ENCODE measurements at places on chromosomes 1 and 21.

- no peak for DNase-seq
Observed at GRCh38 chr1:207619871-207620542, 24.9 kb upstream of the CR1L start.

- DNase-seq = no peak
Observed at GRCh38 chr1:180234369-180235076, 4.5 kb downstream of the LHX4 start.

- DNase-seq = no peak
Observed at GRCh38 chr1:227929751-227930472, 17.8 kb downstream of the WNT9A start.

DNA sequence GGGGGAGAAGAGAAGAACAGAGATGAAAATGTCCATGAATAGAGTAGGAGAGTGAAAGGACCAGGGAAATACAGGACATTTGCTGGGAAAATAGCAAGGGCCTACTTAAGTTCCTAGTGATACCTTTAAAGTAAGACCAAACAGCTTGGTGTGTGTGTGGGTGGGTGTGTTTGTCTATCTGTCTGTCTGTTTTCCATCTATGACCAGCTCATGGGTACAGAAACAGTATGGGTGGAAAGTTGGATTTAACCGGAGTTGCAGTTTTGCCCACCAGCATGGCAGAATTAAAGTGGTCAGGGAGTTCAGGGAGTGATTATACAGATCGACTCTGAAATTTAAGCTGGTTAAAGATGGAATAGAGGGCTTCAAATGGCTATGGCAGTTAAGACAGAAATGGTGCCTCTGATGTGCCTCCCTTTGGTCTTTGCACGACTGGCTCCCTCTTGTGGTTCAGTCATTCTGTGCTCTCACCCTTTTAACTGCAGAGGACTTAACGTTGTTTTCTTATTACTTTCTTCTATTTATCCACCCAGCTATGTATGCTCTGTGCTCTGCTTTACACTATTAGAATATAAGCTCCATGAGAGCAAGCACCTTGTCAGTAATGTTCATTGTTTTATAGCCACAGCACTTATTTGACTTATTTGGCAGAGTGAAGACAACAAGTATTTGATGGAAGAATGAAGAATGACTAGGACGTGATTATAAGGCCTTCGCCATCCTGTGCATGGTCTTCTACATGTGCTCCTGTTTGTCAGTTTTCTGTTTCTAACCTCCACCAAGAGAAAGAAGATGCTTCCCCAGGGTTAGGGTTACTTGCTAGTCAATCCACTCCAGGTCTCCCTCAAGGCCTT lies 72.7 kb upstream of the AK4 start:
- peak; percentile 72 for DNase-seq

DNA sequence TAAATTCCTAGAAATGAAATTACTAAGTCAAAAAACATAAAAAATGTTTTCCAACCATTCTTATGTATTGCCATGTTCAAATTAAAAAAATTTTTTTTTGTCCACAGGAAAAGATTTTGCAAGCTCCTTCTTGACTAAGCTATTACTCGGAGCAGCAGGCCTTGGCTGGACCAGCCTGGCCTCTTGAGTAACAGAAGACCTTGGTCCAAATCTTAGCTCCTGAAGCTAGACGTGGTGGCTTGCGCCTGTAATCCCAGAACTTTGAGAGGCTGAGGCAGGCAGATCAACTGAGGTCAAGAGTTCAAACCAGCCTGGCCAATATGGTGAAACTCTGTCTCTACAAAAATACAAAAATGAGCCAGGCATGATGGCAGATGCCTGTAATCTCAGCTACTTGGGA lies 77.6 kb downstream of the CLSTN1 start:
- no peak for DNase-seq

DNA sequence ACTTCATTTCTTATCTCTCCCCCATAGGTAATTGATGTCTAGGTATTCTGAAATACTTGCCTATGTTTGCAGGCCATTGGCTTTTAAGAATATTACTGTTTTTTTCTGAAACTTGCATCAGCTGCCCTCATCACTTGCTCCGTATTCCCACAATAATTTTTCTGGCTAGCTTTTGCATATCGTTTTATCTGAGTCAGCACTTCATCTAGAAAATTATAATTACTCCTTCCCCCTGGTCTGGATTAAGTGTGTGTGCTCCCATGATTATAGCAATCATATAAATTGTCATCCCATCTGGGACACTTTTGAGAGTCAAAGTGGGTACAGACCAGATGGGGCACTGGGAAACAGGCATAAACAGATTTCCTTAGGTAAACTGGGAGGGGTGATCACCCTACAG lies 583.2 kb upstream of the B3GALT2 start:
- no peak for DNase-seq

- DNase-seq = no peak
Observed at GRCh38 chr1:177077006-177077405, 87.5 kb downstream of the ASTN1 start.

DNA sequence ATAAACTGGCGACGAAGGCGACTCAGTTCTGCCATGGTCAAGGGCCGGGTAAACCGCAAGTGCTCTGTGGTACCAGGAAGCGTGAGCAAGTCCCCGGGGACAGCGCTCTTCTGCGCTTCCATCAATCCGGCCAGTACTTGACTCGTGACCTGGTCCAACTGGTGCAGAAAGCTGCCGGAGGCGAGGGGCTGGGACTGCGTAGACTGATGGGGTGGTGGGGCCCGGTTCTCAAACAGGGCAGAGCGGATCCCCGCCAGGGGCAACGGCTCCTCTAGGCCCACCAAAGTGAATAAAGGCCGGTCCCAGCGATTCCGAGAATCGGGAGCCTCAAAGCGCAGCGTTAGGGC lies 852 bp downstream of the KTI12 start:
- peak; percentile 9 for DNase-seq

GRCh38 chr1:71785450-71785849 lies 496.9 kb downstream of the NEGR1 start:
- no peak for DNase-seq

DNA sequence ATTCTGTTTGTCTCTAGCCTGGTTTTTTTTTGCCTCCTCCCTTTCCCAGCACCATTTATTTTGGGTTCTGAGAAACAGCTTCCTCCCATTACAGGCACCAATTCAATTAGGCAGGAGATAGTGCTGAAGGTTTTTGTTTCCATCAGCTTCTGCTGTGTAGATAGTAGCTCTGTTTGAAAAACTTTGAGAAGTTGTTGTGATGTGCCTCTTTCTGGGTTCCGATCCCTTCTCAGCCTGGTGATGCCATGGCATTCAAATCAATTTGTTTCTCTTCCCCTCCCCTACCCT lies 109.0 kb downstream of the NFIA start:
- DNase-seq = no peak

- DNase-seq = no peak
Observed at GRCh38 chr1:232380596-232380995, 249.3 kb downstream of the SIPA1L2 start.

GRCh38 chr1:63982201-63982600 lies 208.4 kb downstream of the ROR1 start:
- no peak for DNase-seq

DNA sequence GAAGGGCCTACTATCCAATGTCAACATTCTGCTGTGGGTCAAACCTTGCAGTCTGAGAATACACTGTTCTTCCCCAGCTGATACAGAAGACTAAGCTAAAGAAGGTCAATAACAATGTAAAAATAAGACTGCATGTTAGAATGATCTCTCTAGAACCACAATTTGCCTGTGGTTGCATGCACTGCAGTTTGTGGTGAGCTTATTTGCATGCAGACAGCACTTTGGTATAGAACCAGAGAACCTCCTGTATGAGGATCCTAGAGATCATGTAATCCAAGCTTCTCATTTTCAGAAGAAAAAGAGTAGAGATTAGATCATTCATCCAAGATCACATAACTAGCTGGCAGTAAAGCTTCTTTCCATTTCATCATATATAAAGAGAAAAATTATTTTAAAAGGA lies 15.8 kb downstream of the SYNJ1 start:
- no peak for DNase-seq

GRCh38 chr1:87146538-87146937 lies 182.1 kb upstream of the LMO4 start:
- no peak for DNase-seq

DNA sequence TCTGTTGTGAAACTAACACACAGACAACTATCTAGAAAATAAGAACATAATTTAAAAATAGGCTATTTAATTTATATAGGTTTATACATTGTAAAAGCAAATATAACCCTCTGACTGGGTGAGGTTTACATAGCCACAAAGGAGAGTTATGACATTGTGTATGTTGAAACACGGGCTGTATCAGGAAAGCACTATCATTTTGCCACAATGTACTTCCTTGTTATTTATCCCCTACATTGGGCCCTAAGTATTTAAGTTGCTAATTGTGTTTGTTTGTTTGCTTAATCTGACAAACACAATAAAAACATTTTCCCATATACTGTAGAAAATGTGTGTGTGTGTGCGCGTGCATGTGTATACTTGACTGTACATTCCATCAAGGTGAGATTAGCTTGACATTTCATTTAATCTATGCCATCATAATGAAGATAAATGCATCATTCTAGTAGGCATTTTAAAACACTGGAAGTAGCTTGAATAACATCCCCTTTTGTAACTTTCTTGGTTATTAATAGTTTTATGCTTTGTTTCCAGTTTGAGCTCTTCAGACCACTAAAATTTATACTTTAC lies 72.1 kb downstream of the RGS13 start:
- no peak for DNase-seq

GRCh38 chr1:184532199-184532598 lies 145.4 kb downstream of the C1orf21 start:
- DNase-seq = no peak

GRCh38 chr1:152398812-152399698 lies 15.0 kb downstream of the CRNN start:
- no peak for DNase-seq

GRCh38 chr1:11198851-11199594 lies 9.9 kb downstream of the ANGPTL7 start:
- no peak for DNase-seq

DNA sequence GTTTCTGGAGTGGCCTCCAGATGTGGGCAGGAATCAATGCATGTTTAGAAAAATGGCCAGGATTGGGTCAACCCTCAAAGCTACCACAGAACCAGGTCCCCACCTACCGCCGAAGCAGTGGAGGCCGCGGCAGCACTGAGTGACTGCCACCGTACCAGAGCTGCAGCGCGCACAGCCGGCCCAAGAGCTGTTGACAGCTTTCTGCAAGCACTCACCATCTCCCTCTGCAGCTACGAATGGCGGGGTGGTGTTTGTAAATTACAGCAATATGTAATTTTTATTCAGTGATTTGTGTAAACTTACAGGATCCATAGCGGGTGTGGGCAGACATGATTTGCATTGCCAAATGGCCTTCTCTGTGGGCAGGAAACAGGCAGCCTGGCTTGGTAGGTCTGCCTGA lies 96.4 kb downstream of the CAMK2N1 start:
- no peak for DNase-seq

DNA sequence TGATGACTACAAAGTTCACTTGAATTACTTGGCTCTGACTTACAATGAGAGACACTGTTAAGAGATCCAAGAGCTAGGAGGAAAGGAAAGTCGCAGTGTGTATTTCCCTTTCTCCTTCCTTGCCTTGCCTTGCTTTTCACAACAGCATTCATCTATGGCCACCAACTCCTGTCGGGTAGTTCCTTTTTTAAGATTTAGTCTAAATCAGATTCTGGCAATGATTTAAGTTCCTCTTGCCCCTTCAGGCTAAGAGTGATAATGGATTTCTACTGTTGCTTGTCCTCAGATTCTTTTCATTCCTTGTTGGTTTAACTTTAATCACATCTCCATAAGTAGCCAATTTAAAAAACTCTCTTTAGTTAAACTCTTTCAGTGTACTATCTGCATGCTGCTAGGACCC lies 91.9 kb downstream of the GTF2B start:
- no peak for DNase-seq

GRCh38 chr1:64675718-64676345 lies 69.0 kb upstream of the RAVER2 start:
- no peak for DNase-seq

- DNase-seq = no peak
Observed at GRCh38 chr1:214859647-214860046, 222.9 kb upstream of the KCNK2 start.

- peak; percentile 58 for DNase-seq
Observed at GRCh38 chr1:112618721-112619517, at the start of gene ST7L. Gene ST7L, minus strand, starts transcription at chr1:112619141. Its CDS starts 28 bp downstream, at chr1:112619113.

DNA sequence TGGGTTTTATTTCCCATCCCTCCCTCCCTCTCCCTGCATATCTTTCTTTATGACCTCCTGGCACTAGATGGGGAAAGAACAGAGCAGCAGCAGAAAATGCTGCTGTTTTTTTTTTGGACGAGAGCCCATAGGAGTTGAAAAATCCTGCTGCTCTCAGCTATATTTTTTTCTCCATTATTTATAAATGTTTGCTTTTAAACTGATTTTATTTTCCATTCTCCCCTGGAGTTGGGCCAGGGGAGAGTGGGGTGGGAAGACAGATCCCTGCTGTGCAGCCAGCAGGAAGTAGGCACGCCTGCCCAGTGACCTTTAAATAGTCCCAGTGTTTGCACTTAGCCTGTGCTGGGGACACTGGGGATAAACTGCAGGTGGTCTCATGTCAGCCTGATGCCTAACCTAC lies 17.4 kb downstream of the SFT2D2 start:
- no peak for DNase-seq

GRCh38 chr1:65668368-65668767 lies 124.3 kb upstream of the PDE4B start:
- no peak for DNase-seq

- no peak for DNase-seq
Observed at GRCh38 chr1:61186753-61187152, 104.4 kb downstream of the NFIA start.

- no peak for DNase-seq
Observed at GRCh38 chr1:232877365-232878028, 72.3 kb downstream of the MAP10 start.

GRCh38 chr1:185409763-185410528 lies 92.9 kb upstream of the IVNS1ABP start:
- DNase-seq = no peak

GRCh38 chr1:98028800-98029199 lies 108.0 kb upstream of the DPYD start:
- DNase-seq = no peak

DNA sequence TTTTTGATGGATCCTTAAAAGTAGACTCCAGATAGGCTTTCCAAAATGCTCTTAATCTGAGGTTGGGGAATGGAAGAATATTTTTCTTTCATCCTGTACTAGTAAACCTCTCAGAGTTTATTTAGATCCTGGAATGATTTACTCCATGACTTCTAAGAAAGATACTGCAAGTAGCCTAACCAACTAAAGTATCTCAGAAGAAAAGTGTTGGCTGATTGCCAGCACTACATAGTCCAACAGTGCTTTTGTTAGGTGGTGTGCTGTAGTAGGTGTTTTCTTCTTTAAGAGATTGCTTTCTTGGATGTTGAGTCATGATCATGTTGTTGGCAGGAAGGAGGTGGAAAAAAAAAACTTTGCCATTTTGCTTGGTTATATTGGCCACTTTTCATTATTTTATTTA lies 119.8 kb downstream of the OSBPL9 start:
- DNase-seq = no peak

- no peak for DNase-seq
Observed at GRCh38 chr1:153616917-153617311, 789 bp upstream of the S100A14 start.

DNA sequence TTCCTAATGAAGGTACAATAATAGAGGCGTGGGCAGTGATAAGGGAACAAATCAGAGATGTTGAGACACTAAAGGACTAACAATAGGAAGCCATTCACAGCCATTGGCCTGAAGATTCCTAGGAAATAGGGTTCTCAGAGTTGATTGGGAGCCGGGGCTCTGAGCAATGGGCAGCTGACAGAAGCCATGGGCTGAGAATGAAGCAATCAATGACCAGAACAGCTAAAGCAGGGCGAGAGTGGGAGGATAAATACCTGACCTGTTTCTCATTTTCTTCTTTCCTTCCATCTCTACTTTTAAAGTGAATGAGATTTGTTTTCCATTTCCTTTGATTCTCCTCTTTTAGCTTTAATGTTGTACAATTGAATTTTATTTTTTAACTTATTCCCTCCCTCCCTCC lies 774.7 kb upstream of the ADGRL4 start:
- DNase-seq = no peak

All from activated CD4-positive, alpha-beta T cell treated with anti-CD3 and anti-CD28 coated beads for 4 hours (primary cell).